Dermis microvascular lymphatic vessel endothelial cell (primary cell): ENCODE measurements at places on chromosomes 1 and 21. TPM values are rescaled to one million over a fixed set of nuclear protein-coding genes. Genes with fewer than 3 reads are reported as not detected.

The LRRN2 gene
- total RNA-seq, result 0.13 and 0.38 TPM in 2 replicates

The PRDM16 gene
- total RNA-seq, result not detected in 2 replicates

The TMEM125 gene
- not detected in 2 replicates for total RNA-seq

The LCE1F gene
- total RNA-seq, result not detected in 2 replicates

The FCGR3B gene
- not detected in 2 replicates for total RNA-seq

The NTNG1 gene
- total RNA-seq, result 0.13 TPM in 2 replicates

The TDRD10 gene
- total RNA-seq, result 3.5 and 7.2 TPM in 2 replicates

The ZYG11B gene
- 29.5 and 30.8 TPM in 2 replicates for total RNA-seq

- DNase-seq, result no peak
Measured at GRCh38 chr1:168939110-168939946, 167.2 kb upstream of the ATP1B1 start.

DNA sequence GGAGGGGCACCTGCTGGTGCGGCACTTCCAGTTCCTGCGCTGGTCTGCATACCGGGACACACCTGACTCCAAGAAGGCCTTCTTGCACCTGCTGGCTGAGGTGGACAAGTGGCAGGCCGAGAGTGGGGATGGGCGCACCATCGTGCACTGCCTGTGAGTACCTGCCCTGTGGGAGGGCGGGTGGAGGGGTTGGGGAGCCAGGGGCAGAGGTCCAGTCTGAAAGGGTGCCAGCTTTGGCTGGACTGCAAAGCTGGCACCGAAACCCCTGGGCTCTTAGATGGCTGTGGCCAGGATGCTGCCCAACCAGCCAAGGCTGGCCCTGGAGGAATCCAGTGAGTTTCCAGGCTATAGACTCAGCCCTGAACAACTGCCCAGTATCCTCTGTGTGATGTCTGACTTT is 87.3 kb downstream of the PTPRU start:
- no peak for DNase-seq

DNA sequence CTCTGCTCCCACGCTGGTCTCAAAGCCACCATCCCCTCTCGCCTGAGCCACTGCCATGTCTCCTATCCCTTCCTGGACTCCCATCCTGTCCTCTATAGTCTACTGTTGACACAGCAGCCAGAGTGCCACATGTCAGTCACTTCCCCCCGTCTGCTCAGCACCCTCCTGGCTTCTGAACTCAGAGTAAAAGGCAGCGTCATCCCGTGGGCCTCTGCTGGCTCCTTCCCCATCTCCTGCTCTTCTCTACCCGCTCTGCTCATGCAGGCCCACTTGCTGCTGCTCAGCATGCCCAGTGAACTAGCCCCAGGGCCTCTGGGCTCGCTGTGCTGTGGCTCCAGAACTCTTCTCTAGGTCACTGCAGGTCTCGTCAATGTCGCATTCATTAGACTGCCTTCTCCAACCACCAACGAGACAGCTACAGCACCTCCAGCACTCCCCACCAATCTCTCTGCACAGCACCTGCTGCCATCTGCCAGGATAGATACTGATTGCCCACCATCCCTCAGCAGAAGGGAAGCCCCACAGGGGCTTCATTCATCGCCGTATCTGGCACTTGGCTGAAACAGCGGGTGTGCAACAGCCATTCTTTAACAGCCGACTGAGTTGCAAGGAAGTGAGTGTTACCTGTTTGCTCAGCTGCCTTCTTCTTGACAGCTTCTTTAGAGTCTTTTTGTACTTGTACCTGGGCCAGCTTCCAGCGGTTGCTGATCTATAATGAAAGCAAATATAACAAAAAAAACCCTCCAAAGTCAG is 11.8 kb upstream of the SRM start:
- no peak for DNase-seq

- no peak for DNase-seq
Measured at GRCh38 chr1:4851385-4852065, 197.1 kb downstream of the AJAP1 start.

DNA sequence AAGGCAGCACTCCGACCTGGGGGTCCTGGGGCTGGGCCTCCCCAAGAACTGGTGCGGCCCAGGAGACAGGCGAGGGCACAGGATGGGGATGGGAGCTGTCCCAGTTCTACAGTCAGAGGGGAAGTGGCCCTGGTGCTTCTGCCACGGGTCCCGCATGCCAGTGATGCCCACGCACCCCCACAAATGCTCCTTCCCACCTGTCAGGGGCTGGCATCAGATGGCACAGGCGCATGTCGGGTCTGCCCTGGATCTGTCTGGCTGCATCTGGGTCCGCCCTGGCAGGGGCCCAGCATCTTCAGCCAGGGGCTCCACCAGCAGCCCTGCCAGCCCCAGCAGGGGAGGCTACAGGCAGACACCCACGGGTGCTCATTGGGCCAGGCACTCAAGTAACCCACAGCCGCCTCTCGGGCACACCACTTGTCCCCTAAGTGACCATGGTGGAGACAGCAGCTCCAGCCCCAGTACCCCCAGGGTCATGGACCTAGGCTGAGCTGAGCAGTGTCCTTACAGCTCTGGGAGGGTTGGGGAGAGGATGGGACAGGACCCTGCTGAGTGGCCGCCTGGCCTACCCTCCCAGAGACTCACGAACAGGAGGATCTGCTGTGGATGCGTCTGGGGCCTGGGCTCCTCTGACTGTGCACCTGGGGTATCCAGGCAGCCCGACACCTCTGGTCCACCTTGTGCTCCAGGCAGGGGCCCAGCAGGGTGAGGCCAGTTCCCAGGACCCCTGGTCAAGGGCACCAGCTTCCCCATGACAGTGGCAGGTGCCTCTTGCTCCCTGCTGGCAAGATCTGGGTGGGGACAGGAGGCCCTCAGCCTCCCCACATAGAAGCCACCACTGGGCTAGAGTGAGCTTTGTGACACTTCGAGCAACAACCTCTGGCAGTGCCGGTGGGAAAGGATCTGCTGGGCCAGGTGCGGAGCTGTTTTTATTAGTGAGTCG is 5.4 kb downstream of the SMIM1 start:
- DNase-seq, result no peak

DNA sequence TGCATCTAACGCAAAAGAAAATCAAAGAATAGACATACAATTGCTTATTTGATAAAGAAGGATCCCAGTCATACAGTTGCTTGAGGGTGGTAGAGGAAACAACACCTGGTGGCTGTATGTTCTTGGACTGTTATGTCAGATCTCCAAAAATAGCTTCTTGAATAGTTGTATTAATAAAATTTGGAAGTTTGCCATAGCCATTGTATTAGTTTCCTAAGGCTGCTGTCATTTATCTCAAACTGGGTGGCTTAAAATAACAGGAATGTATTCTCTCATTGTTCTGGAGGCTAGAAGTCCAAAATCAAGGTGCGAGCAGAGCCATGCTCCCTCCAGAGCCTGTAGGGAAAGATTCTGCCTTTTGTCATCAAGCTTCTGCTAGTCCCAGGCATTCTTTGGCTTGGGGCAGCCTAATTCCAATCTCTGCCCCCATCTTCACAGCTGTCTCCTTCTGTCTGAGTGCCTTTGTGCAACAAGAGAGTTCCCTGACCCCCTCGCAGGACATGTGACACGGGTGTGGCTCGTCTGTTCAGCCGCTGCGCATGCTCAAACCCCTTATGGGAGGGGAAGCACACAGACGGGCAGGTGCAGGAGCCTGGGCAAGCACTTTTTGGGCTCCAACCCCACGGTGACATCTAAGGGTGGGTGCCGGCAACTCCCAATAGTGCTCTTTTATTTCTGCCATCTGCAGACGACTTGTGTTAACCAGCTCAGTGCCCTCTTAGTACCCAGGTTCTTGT is 21.7 kb upstream of the GRIK1 start:
- DNase-seq, result no peak

GRCh38 chr1:57831624-57832023 is 407.8 kb upstream of the DAB1 start:
- DNase-seq, result no peak

DNA sequence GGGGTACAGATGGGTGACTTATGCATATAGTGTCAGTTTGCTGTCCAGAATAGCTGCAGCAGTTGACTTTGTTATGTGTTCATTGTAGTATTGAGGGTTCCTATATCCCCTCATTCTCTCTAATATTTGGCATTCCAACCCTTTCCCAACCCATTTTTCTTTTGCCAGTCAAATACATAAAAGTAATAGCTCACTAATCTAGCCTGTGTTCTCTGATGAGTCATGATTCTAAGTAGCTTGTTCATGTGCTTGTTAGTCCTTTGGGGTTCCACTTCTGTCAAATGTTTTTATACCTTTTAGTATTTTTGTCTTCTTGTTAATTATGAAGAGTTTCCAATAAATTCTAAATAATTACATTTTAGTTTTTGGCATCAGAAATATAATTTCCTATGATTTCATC is 99.2 kb upstream of the MROH9 start:
- DNase-seq, result no peak

GRCh38 chr1:175612286-175612685 is 131.1 kb downstream of the TNR start:
- DNase-seq, result no peak

- DNase-seq, result no peak
Measured at GRCh38 chr1:36831186-36831810, 203.0 kb downstream of the GRIK3 start.

- DNase-seq, result no peak
Measured at GRCh38 chr1:15767941-15768340, 9.3 kb downstream of the FBLIM1 start.

GRCh38 chr1:14636897-14637632 is 38.6 kb downstream of the KAZN start:
- no peak for DNase-seq

DNA sequence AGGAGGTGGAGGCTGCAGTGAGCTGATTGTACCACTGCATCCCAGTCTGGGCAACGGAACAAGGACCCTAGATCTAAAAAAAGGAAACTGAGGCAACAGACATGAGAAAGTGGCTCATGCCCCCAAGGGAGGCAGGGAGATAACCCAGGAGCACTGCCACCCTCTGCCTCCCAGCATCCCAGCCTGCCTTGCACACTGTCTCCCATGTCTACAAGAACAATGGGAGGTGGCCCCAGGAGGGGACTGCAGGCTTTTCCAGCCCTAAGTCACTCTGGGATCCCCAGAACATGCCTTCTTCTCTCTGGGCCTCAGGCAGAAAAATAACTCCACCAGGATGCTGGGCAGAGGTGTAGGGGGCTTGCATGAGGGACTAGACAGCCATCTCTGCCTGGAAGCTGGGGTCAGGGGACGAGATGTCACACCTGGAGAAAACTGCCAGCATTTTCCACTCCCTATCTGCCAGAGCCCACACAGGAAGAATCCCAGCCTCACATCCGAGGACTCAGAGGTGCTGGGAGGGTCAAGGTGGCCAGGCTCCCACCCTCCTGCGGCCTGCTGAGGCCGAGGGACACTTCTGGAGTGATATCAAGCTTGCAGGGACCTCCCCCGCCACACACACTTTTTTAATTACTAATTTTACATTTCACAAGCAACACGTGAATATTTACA is 21.4 kb downstream of the RUNX3 start:
- no peak for DNase-seq

- DNase-seq, result no peak
Measured at GRCh38 chr1:50181027-50181663, 72.4 kb downstream of the ELAVL4 start.

DNA sequence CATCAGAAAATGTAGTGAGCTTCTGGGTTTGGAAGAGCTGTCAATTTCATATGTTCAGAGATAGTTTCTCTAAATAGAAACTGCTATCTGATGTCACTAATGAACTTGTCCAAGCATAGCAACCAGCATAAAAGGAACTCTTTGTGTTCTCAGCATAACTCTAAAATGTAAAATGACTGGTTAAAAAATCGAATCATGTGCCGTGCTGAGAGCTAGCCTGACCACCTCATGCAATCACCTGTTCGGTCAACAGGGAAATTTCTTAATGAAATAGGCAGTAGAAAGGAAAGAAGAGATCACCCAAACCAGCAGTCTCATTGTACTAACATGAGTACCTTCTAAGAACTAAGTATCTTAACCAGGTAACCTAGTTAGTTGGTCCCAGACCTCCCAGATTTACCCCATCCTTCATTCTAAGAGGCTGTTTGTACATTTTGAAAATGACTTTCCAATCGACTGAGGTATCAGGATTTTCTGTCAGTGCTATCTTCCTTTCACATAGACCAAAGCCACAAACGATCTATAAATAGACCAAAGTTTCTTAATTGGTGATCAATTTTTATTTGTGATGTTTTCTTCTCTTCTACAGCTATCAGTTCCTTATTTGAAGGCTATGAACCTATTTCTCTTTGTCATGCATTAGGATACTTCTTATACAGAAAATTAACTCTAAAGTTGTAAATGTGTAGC is 147.3 kb downstream of the TLR5 start:
- peak; percentile 7 for DNase-seq

DNA sequence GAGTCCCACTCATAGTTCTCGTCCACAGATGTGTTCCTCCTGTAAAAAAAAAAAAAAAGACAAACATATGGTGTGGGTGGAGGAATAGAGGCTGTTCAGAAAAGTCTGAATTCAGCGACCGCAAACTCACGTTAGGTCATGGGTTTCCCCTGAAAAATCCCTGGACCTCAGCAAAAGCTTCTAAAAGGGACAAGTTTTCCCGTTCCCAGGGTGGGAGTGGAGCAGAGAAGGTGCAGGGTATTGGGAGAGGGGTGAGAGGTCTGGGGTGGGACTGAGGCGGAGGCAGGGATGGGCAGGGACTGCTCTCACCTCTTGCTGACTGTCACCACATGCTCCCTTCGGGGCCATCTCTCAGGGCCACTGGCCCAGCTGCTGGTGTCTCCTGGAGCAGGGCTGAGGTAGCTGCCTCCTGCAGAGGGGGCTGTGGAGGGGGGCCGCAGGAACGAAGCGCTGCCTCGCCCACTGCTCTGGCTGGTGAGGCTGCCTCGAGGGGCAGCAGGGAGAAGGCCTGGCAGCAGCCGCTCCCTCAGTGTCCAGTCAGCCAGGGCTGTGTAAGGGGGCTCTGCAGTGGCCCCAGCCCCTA is 2.6 kb upstream of the TAGLN2 start:
- no peak for DNase-seq

DNA sequence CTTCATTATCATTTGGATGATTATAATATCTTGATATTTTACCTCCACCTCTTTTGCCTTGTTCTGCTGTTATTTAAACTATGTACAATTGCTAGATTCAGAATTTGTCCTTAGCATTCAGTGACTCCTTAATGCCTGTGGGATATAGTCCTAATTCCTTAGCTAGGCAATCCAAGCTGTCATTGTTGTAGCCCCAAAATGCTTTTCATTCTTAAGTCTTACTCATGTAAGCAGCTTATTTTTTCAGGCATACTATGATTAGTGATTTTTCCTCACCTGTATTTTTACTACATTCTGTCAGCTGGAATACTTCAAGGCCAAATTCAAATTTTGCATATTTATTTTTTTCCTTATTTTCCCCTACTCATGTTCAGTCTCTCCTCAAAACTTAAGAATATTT is 13.4 kb downstream of the PKN2 start:
- no peak for DNase-seq

- DNase-seq, result no peak
Measured at GRCh38 chr1:11198851-11199594, 9.9 kb downstream of the ANGPTL7 start.

DNA sequence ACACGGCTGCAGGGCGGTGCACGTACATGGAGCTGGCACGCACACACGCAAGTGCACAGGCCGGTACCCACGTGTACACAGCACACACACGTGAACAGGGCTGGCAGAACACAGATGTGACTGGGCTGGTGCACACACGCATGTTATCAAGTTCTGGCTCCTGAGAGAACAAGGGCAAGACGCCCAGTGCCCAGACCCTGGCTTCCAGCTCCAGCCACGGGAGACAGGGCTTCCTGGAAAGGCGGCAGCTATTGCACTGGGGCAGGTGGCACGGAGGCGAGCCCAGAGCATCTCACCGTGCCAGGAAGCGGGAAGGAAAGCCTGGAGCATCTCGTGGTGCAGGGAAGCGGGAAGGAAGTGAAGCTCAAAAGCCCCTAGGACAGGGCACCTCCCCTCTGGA is 5.9 kb downstream of the SDF4 start:
- DNase-seq, result no peak
